ENCODE measurements at places on chromosomes 12 and 14. TPM values are rescaled to one million over a fixed set of nuclear protein-coding genes. Genes with fewer than 3 reads are reported as not detected.

- no peak for DNase-seq
Measured at GRCh38 chr12:120110550-120111501, 5.7 kb downstream of the RAB35 start.

DNA sequence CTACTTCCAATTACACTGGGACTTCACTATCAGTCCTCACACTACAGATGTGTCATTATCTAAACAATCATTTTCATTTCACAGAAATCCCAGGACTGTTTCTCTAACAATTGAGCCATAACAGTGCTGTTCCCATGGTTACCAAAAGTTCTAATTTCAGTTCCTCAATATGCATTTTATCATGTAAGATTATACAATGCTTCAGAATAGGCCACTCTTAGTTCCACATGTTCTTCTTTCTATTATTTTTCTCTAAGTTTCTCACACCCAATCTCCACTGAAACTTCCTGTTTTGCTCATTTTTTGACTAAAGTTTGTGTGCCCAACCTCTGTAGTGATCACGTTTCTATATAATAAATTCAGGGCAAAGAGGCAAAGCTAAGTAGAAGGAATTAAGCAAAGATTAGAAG lies 185.8 kb downstream of the DUSP6 start:
- no peak for DNase-seq

DNA sequence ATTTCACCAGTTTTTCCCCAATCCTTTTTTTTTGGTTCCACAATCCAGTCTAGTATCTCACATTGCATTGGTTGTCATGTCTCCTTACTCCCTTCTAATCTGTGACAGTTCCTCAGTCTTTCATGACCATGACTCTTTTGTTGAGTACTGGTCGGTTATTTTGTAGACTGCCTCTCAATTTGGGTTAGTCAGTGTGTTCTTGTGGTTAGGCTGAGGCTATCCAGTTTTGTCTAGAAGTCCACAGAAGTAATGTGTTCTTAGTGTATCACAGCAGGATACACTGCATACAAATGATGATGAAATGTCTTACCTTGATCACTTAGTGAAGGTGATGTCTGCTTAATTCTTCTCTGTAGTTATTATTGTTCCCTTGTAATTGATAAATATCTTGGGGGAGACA lies 24.8 kb downstream of the PELI2 start:
- no peak for DNase-seq

The LUM gene
- 236 TPM for polyA plus RNA-seq
